ENCODE measurements at places on chromosomes 3 and 15.

GRCh38 chr15:99130314-99130713, 25.4 kb downstream of the SYNM start:
- DNase-seq = no peak

- no peak for DNase-seq
Observed at GRCh38 chr3:5226783-5227182, 39.3 kb downstream of the EDEM1 start.

DNA sequence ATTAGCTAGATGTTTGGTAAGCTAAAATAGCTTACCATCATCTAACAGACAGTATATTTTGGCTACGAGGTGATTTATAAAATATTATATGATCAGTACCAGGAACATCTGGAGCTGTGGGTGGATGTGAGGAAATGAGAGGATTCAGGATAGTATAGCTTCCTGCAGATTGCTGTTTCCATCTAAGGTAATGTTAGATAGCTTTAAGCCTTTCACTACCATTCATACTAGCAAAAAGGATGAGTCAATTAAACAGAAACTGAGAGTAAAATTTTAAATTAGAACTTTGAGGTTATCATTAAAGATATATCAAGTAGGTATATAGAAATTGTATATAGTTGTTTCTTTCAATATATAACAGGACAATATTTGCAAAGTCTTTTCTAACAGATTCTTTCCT, 8.0 kb downstream of the ZBTB20 start:
- no peak for DNase-seq

GRCh38 chr3:106827515-106828213, 549.6 kb upstream of the CCDC54 start:
- DNase-seq = no peak

DNA sequence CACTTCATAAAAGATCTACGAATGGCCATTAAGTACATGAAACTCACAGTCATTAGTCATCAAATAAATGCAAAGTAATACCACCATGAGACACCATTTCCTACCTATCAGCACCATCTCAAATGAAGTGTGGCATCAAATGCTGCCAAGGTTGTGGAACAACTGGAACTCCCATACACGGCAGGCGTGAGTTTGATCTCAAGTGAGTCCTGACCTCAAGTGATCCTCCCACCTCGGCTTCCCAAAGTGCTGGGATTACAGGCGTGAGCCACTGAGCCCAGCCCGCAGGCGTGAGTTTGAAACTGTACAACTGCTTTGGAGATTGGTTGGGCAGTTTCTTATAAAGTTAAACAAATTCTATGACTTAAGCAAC, 28.8 kb upstream of the HDAC11 start:
- no peak for DNase-seq

DNA sequence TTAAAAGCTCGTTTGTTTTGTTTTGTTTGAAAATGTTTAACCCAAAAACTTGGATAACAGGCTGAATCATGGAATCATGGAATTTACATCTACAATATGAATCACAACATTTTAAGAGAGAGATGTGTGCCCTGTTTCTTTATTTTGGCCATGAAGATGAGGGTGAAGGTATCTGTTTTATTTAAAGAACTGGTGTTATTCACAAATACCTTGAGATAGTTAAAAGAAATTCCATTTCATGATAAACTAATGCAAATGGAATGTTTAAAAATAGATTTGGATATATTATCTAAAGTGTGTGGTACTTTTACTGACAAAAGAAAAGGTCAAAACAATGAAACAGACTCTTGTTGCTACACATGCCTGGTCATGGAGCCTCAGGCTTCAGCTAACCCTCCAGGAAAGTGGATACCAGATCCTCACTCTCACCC, 486.0 kb upstream of the CFAP20DC start:
- no peak for DNase-seq

DNA sequence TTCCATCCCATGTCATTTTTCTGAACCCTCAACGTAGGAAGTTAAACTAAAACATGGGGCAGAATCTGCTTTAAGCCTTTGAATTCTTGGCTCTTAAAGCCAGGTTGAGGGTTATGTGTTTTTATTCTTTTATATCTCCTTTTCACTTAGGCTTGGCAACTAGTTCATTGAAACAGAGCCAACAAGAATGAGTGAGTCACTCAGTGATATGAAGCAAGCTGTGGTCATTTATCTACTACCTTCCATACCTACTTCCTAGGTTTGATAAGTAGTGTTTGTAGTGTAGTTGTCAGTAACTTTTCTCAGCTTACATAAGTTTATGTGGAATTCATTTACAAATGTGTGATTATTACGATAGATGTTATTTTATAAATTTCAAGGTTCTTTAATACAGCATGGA, 67.4 kb downstream of the SNRPN start:
- no peak for DNase-seq

GRCh38 chr3:73586190-73586589, 38.6 kb downstream of the PDZRN3 start:
- no peak for DNase-seq

GRCh38 chr15:88341006-88341405, 84.5 kb upstream of the NTRK3 start:
- no peak for DNase-seq

DNA sequence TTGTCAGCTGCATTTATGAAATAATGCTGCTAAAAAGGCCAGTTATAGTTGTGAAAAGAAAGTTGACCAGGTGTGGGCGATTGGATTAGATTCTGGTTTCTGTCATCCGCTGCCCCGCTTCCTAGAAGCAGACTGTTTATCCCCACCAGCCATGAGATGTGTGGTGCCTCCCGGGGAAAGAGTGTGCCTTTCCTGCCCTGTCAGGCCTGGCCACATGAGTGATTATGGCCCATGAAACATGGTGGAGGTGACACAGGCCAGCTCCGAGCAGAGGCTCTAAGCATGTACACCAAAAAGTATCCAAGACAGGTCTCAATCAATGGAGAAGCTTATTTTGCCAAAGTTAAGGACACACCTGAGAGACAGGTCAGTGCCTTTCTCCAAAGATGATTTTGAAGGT, 85.4 kb upstream of the ABHD2 start:
- DNase-seq = no peak

GRCh38 chr3:128801779-128802380, 75.9 kb downstream of the RAB7A start:
- DNase-seq = no peak

DNA sequence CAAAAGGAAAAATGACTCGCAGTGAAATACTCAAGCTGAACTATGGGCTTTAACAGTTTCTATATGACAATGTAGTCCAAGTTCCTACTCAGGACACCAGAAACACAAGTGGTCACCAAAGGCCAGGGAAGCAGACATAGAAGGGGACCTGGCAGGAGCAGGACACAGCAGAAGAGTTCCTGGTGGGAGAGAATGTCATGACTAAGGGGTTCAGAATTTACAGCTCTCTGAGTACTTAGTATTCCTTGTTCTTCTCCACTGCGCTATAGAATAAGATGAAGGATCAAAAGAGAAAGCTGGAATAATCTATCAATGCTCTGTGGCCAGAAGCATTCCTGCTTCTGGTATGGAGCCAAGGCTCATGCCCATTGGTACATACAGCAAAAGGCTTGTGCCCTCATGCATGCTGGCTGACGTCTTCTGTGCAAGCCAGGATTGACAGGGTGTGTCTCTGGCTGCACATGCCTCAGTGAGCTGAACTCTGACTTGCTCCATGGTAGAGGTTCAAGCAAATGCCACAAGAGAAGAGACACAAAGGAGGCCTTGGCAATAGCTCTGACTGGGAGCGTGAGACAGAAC, 128.7 kb upstream of the SLC2A2 start:
- no peak for DNase-seq

GRCh38 chr15:64678126-64678819, 97.1 kb downstream of the RBPMS2 start:
- DNase-seq = no peak

- DNase-seq = no peak
Observed at GRCh38 chr3:69719587-69720122, 19.6 kb upstream of the MITF start.

DNA sequence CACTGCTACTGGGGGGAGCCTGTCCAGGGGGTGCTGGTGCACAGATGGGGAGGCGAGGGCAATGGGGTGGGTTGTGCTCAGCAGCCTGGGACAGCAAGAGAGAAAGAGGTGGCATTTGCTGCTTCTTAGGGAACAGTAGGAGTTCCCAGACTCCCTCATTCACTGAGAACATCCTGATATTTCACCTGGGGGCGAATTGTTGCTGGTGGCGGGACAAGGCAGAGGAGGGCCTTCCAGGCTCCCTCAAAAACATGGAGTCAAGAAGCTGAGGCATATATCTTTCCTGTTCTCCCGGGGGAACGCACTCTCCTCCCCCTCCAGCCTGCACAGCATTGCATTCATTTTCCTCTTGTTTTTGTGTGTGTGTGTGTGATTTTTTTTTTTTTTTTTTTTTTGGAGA, 65.7 kb downstream of the CDC25A start:
- no peak for DNase-seq

- DNase-seq = no peak
Observed at GRCh38 chr3:21484057-21484827, 266.8 kb downstream of the ZNF385D start.

GRCh38 chr3:115415246-115415996, 207.9 kb upstream of the GAP43 start:
- DNase-seq = no peak

Measured in caudate nucleus (tissue), 63 donors.